Fibroblast of lung (primary cell): ENCODE measurements at places on chromosomes 2 and 18. TPM values are rescaled to one million over a fixed set of nuclear protein-coding genes. Genes with fewer than 3 reads are reported as not detected.

- no peak for DNase-seq
Observed at GRCh38 chr2:96207073-96207773, 1.4 kb downstream of the STARD7 start.

DNA sequence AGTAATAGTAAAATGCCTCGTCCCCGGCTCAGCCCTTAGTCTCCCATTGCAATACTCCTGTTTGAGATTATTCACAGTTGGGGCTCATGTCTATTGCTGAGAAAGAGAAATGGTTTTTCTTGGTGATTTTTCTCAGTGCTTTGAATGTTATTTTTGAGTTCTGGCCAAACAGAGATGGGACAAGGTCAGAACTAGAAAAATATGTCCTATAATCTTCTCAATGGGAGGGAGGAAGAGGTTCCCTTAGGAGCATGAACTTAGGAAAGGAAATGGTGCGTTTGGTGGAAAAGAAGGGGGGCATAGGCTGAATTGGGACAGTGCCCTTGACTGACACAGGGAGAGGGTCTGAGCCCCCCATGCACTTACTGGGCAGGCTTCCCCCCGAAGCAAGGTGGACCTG is 133.8 kb downstream of the AGAP1 start:
- DNase-seq, result no peak

The IL1F10 gene
- polyA plus RNA-seq, result not detected in 2 replicates

DNA sequence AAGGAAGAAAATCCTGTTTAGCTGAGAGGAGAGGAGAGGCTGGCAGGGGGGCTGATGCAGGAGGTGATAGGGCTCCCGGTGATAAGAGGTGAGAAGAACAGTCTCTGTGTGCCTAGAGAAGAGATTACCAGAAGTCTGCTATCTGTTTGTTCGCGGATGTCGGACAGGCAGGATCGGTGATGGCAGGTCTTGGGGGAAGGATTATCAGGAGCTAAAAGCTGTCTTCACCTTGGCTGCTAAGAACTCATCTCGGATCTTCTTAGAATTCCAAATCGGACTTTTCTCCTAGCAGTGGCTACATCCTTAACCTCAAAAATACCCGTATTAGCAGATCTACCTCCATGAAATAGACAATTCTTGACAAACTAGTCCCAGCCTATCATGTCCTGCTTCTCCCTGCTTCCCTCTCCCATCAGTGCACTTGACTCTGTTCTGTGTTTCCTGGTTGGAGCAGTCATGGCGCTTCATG is 282.1 kb upstream of the TRIB2 start:
- no peak for DNase-seq

- peak; percentile 72 for DNase-seq
Observed at GRCh38 chr18:22170421-22171257, 1.2 kb downstream of the GATA6 start.

GRCh38 chr2:60794271-60794863 is 38.3 kb downstream of the PAPOLG start:
- DNase-seq, result no peak

- no peak for DNase-seq
Observed at GRCh38 chr2:160402501-160402900, 91.1 kb downstream of the RBMS1 start.

DNA sequence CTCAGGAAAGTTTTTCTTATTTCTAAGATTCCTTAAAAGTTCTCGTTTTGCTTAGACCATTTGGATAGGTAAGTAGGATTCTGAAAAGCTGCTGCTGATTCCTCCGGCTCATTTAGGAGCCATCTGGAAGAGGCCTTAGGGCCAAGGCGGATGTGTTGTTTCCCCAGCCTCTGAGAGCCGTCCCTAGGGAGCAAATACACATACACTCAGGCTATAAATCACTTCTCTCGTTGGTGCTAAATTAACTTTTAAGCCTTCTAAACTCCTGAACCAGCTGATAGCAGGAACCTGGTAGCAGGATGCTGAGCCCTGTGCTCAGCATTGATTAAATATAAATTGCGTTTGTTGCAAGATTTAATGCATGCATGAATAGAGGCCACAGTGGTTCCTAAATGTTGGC is 109.8 kb downstream of the ADCYAP1 start:
- DNase-seq, result no peak

DNA sequence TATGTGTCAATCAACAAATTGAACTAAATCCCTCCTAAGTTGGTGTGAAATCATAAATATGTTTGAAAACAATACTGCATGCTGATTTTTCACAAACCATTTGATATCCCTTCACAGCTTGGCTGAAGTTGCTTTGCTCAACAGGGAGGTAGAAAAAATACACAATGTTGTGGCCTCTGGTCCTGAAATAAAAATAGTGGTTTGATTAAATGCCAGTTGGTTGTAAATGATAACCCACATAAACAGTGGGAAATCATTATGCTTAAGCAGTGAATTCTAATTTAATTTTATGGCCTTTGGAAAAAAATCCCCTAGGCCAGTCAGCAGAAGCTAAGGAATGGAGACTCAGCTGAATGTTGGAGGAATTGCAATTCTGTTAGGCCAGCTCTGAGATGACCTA is 359.4 kb upstream of the CWC22 start:
- DNase-seq, result no peak

The FHOD3 gene
- polyA plus RNA-seq, result 16.1 and 33.5 TPM in 2 replicates

DNA sequence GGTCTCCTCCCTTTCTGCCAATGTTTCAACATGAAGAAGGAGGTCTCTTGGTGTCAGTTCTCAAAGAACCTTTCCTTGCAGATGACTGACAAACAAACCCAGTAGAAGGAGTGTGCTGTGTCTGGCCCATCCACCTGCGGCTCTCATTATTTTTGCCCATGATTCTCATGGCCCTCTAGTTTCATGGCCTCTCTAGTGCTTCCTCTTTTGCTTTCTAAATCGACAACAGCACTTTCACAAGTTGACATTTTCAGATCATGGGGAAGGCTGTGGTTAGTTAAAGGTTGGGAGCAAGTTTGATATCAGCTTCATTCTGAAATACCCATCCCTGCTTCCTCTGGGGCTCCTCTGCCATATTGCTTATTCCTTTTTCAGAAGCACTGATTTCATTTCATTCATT is 805.2 kb downstream of the SLC4A3 start:
- DNase-seq, result no peak

The RAB17 gene
- 0.09 and 0.22 TPM in 2 replicates for polyA plus RNA-seq

- DNase-seq, result no peak
Observed at GRCh38 chr2:179661986-179662385, 199.4 kb downstream of the ZNF385B start.

DNA sequence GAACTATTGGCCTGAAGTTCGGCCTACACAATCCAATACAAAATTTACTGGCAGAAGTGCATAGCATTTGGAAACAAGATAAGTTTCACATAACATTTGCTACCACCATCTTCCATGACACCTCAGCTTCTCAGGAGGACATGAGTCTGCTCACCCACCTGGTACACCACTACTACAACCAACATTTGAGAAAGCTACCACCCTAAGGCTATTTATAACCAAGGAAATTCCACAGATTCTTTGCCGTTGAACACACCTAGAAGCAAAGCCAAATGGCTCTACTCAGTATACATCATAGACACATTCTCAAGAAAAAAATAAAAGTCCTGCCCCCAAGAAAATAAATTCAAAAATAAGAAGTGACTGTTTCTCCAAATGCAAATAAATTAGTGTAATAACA is 145.3 kb downstream of the SPAG16 start:
- peak; percentile 75 for DNase-seq

The SP110 gene
- 12.7 and 15.9 TPM in 2 replicates for polyA plus RNA-seq

The SOS1 gene
- 20.2 and 24.9 TPM in 2 replicates for polyA plus RNA-seq
